ENCODE measurements at places on chromosomes 4 and X. TPM values are rescaled to one million over a fixed set of nuclear protein-coding genes. Genes with fewer than 3 reads are reported as not detected.

Gene TLL1
- total RNA-seq = 12.9 TPM

Gene NXF2B
- total RNA-seq = not detected

- H3K4me3 ChIP-seq = no peak overlapping the region
- no peak for DNase-seq
- no peak overlapping the region for H3K27ac ChIP-seq
- H3K27me3 ChIP-seq = no peaks in the 10 kb centered on the region
These were observed 17.3 kb upstream of the CLNK start for GRCh38 chr4:10701702-10702460.

GRCh38 chr4:102868153-102868780 is 525 bp upstream of the CISD2 start:
- H3K4me3 ChIP-seq = peak overlapping the region; percentile 68
- H3K4me1 ChIP-seq = peaks cover 20% of the 10 kb centered on the region
- H3K36me3 ChIP-seq = no peaks in the 10 kb centered on the region
- DNase-seq = peak; percentile 62
- no peaks in the 10 kb centered on the region for H3K27me3 ChIP-seq

DNA sequence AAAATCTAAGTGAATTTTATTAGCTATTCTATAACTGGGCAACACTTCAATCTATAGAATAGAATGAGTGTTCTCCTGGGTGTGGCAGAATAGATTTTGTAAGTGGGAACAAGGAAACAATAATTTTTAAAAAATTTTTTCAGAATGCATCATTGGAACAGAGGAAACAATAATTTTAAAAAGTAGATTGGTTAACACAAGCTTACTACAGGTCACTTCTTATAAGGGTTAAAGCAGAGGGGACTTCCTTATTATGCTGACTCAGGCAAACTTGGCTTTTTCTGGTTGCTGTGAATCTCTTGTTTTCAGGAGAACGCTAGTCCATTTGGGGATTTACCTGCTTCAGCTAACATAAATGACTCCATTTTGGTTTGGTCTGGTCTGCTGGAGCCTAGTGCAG is 52.5 kb downstream of the HOPX start:
- no peak for DNase-seq
- H3K27ac ChIP-seq = no peak overlapping the region
- H3K4me1 ChIP-seq = peaks cover 13% of the 10 kb centered on the region
- no peaks in the 10 kb centered on the region for H3K36me3 ChIP-seq
- no peaks in the 10 kb centered on the region for H3K27me3 ChIP-seq
- no peak overlapping the region for H3K4me3 ChIP-seq

Measured in suprapubic skin (tissue), 4 donors.